ENCODE measurements at places on chromosomes 12 and 14.

DNA sequence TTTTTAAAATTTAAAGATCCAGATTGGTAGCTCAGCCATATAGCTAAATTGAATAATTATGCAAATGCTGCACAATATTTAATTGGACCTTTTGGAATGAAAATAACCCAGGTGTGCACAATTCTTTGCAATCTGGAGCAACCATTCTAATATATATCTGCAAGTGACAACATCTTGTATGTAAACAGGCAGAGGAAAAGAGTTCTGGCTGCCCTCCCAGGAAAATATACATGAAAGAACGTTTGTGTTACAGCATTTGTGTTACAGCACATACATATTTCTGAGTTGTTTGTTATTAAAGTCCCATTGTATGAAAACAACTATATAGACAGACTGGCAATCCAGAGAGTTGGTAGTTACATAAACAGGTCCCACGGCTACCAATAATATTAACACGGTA lies 377.5 kb downstream of the DIO2 start:
- no peak for DNase-seq

DNA sequence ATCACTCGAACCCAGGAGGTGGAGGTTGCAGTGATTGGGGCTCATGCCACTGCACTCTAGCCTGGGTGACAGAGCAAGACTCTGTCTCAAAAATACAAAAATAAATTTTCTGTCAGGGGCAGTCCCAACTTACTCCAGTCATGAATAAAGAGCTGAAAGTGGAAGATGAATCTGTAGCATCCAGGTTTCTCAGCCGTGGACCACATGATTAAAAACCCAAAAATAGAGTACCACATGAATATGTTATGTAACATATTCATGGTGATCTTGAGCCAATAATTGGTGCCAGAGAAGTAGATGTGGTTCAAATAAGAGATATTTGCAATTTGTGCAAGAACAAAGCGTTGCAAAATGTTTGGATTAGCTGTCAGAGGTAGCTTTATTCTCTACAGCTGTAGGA lies 23.1 kb downstream of the SPIC start:
- no peak for DNase-seq

GRCh38 chr14:90784621-90785270 lies 31.5 kb downstream of the TTC7B start:
- no peak for DNase-seq

DNA sequence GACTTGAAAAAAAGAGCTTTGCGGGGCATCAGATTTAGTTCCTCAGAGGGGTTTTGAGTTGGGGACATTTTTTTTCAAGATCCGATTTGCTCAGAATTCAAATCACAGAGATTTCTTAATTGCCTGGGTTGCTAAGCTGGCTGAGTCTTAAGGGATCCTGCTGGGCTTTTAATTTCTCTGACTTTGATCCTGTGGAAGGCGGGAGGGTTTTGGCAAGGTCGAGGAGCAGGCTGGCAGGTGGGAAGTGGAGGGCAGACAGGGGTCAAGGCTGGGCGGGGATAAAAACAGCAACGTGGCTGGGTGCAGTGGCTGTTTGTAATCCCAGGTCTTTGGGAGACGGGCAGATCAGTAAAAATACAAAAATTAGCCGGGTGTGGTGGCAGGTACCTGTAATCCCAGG lies 33.5 kb upstream of the CCDC63 start:
- no peak for DNase-seq

DNA sequence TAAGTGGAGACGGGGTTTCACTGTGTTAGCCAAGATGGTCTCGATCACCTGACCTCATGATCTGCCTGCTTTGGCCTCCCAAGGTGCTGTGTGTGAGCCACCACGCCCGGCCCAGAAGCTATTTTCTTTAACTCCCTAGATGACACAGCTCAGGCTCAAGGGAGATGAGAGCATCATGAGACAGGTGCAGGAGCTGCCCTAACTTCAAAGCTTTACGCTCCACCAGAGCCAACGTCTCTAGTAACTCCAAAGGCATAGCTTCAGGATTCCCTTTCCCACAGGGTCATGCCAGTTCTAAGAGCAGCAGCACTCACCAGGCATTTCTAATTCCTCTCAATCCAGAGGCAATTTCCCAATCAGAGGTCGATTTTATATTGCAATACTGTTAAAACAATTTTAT lies 21.0 kb downstream of the NDUFA12 start:
- DNase-seq = no peak

DNA sequence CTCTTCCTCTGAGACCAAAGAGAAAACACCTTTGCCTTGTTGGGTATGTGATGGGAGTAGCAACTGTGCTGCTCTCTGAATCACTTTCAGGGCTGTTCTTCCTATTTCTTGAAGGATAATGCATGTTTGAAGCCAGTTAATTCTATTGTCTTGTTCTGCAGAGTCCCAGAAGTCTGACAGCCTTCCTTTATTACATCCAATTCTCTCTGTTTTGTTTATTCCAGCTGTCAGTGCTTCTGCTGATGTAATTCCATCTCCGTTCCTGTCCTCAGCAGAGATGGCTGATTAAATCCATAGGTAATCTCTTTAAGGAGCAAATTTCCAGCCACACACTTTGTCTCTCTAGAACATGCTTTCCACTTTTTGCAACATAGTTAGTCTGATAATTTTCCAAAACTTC lies 59.7 kb downstream of the MGAT4C start:
- no peak for DNase-seq

DNA sequence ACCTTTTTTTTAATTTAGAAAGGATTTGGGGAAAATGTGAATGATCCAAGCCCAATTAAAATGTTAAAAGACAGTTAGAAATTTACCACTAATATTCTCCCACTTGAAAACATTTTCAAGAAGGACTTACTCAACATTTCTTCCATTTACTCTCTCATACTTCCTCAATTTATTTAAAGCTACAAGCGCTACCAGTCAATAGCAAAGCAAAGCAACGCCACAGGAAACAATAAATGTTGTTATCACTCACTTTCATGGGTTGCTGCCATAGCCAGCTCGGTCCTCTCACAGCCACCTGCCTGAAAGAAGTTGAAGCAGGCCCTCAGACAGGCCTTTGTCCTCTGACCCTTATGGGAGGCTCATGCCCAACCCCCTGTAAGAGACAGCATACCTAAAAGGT lies 6.0 kb upstream of the SOS2 start:
- no peak for DNase-seq

DNA sequence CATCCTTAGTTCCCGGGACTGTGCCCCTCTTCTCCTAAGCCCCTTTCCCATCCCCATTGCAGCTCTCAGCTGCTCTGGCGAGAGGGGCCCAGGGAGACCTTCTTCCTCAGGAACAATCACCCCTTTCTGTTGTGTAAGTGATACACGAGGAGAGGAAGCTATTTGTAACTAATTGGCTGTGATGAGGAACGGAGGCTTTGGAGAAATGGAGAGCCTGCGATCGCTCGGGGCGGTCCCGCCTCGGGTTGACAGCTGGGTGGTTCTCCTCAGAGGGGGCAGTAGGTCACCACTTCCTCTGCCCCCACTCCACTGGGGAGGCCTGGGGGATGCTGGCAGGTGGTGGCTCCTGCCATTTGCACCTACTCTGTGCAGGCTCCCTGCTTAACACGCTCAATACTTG lies 6.6 kb upstream of the PGF start:
- no peak for DNase-seq

DNA sequence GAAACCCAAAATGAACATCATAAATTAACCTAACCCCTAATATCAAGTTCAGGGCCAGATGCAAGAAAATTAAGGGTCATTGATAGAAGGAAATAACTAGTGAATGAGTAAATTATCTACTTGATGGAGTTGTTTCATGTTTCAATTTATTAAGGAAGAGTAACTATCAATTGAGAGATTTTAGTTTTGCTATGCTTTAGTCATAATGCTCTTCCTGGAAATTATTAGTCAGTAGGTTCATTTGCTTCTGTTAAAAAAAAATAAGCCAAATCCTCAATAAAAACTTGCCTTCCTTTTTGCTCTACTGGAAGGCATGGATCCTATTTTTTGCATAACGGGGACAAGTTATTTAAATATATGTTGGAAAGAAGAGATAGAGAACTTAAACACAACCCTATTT lies 59.0 kb upstream of the HIF1A start:
- no peak for DNase-seq

DNA sequence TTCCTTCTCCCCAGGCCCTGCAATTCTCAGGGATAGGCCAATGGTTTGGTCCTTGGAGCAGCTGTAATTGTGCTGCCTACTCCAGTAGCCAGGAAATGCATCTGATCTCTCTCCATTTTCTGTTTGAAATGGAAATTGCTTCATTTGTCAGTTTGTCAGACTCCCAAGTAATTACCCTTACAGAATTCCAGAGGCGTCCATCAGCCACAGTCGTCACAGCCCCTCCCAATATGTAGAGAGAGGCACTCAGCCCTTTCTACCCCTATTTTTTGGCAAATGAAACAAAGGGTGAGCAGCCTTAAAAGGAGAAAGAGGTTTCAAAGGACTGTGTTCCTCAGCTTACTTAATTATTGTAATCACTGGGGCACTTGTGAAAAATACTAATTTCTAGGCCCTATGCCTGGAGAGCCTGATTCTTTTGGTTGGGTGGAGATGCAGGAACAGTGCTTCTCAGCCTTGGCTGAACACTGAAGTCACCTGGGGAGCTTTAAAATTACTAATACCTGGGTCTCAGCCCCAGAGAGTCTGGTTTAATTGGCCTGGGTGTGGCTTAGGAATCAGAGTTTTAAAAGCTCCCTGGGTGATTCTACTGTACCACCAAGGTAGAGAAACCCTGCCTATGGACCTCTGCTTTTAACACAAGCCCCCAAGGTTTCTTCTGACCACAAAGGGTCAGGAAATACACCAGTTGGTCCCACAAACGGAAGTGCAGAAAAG lies 190.0 kb downstream of the EMP1 start:
- no peak for DNase-seq

- DNase-seq = no peak
Measured at GRCh38 chr12:1013618-1014489, 22.8 kb downstream of the ERC1 start.

GRCh38 chr14:75433631-75434071 lies 5.8 kb downstream of the JDP2 start:
- DNase-seq = no peak

DNA sequence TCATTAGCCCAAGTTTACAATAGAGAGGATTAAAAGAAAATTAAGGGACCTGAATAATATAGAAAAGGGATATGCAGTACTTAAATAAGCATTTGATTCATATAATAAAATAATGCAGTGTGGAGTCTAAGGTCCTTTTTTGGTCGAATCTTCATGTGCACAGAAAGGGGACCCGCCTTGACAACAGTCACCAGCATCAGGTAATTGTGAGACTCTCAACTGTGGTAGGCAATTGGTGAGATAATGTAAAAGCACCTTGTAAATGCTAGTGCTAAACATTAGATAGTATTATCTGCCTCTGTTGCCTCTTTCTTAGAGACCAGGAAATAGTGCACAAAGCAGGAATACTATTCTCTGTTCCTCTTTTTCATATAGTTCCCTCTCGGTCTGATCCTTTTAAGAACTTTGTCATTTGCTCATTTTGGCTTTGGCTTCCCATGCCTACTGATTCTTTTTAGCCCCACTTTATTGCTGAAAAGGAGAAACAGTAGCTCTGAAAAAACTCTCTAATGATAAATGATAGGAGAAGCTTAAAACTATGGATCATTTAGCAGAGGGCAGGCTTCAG lies 17.5 kb downstream of the CHPT1 start:
- no peak for DNase-seq

DNA sequence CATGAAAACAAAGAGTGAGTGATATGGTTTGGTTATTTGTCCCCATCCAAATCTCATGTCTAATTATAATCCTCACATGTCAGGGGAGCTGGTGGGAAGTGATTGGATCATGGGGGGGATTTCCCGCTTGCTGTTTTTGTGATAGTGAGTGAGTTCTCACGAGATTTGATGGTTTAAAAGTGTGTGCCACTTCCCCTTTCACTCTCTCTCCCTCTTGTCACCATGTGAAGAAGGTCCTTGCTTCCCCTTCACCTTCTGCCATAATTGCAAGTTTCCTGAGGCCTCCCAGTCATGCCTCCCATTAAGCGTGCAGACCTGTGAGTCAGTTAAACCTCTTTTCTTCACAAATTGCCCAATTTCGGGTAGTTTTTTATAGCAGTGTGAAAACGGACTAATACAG lies 2.1 kb upstream of the ATXN7L3B start:
- no peak for DNase-seq

- DNase-seq = no peak
Measured at GRCh38 chr12:39574785-39575497, 44.7 kb downstream of the ABCD2 start.

- DNase-seq = no peak
Measured at GRCh38 chr12:25789541-25789944, 168.9 kb upstream of the RASSF8 start.

- no peak for DNase-seq
Measured at GRCh38 chr12:50924131-50924438, 28.3 kb upstream of the HIGD1C start.

DNA sequence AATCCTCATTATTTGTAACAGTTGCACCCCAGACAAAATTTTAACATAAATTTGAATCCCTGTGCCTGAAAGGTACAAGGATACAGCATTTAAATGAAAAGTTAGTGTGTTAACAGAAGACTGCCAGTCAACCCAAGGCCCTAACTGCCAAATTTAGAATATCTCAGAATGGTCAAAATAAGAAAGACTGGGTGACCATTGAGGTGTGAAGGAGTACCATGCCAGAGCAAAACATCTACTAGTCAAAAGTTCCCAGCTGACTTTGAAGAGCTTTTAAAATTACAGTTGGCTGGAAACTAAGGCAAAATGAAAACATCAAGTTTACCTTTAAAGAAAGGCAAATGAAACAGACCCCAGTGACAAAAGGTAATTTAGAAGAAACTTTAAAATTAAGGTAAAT lies 18.4 kb downstream of the SAV1 start:
- DNase-seq = no peak

GRCh38 chr12:92544322-92544721 lies 158.5 kb upstream of the PLEKHG7 start:
- no peak for DNase-seq

DNA sequence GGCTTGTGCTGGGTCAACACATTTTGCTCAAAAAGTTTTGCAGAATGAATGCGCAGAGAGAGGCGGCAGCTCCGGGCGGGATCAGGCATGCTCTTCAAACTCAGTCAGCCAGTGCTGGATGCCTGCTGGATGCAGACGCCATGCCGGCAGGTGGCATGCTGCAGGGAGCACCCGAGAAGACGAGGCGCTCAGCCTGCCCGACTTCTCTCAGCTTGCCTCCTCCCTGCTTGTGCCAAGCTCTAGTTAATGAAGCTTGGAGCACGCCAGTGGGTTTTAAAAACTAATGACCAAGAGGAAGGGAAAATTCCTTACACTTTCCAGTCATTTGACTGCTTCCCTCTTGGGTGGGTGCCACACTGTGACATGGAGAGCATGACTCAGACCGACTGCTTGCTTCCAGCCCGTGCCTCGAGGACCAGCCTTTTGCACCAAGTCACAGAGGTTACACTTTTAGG lies 39.8 kb downstream of the SLC24A4 start:
- no peak for DNase-seq

DNA sequence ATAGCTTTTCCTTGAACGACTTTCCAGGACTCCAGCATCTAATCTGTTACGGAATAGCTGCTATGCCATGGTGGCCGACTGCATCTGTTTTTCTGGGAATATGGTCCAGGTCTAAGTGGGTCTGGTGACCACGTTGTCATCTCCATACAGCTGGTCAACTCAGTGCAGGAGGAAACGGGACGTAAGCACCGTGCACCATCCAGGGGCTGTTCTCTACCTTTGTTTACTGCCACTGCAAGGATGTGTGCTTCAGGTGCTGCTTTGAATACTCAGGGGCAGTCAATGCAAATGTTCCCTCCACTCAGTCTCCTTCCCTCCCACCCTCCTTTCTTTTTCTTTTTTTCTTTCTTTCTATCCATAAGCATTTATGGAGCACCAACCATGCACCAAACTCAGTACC lies 648.2 kb downstream of the VRK1 start:
- no peak for DNase-seq

- DNase-seq = peak; percentile 59
Measured at GRCh38 chr12:88553941-88554658, 26.2 kb downstream of the KITLG start.

Data from AG04449 (cell line).